Activated T-cell treated with anti-CD3 and anti-CD28 coated beads, Interleukin-2, amount 50 U/mL, for 72 hours (primary cell): ENCODE measurements at places on chromosomes 6 and 20. TPM values are rescaled to one million over a fixed set of nuclear protein-coding genes. Genes with fewer than 3 reads are reported as not detected.

- no peak for DNase-seq
- no peaks in the 10 kb centered on the region for H3K27me3 ChIP-seq
- H3K36me3 ChIP-seq, result peaks cover 12% of the 10 kb centered on the region
Observed at GRCh38 chr20:36989797-36990196, 38.3 kb upstream of the SAMHD1 start.

IL20RA gene
- not detected for total RNA-seq

IL17A gene
- total RNA-seq, result 0.22 TPM

SLCO4A1 gene
- total RNA-seq, result 26.1 TPM
